ENCODE measurements at places on chromosomes 6 and 20.
A peak's percentile ranks its signal among the peaks of the same experiment; 100 is the strongest.

DNA sequence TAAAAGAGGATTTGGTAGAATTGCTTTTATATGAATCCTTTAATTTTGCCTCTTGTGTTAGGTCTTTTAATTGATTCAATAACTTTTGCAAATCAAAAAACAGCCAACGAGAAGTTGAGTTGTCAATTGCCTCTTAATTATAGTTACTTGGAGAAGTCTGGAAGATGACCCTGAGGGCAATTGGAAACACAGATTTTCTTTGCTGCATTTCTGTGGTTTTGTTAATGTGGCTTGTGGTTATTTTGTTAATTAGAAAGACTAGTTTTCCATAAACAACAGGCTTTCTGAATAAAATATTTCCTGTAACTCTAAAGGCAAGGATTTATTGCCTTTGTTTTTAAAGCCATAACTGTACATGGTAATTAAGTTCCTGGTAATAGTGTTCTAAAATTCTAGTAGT, 513.0 kb downstream of the EPHA7 start:
- DNase-seq, result no peak

GRCh38 chr6:23301556-23301955, 732.2 kb downstream of the HDGFL1 start:
- DNase-seq, result no peak

DNA sequence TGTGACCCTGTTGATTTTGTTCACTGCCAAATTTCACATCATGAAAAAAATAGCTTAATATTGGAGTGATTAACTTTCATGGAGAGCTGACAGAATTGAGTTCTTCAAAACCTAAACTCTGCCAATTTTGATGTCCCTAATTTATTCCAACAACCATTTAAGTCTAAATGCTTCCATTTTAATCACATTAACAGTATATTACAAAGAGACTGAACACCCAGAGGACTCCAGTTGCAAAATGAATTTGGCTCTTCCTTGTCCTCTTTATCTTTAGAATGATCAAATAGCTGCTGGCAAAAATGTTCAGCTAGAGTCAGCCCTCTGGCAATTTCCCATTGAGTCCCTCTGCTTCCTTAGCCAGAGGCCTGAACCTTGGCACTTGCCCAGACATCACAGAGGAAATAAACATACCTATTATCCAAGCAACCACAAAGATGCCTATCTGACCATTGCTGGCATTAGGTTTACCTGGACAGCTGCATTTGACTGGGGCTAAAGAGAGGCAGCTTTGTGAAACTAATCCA, 299.0 kb upstream of the STXBP5 start:
- DNase-seq, result no peak

- no peak for DNase-seq
These were observed 58.7 kb downstream of the OTOR start for GRCh38 chr20:16806886-16807285.

DNA sequence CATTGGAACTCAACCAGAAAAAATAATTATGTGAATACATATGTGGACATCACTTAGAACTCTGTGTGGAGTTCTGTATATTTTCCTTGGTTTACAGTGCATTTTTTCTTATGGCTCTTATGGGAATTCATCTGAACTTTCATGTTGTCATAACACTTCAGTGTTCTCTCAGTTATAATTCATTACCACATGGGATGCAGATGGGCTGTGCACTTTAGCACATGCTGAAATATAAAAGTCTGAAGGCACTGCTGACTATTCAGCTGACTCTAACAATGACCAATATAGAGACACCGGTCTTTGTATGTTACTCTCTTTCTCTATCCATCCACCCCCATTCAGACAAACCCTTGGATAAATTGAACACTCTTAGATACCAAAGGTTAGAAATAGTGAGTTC, 29.3 kb downstream of the GRIK2 start:
- no peak for DNase-seq

GRCh38 chr20:50652702-50653294, 38.5 kb downstream of the RIPOR3 start:
- peak; percentile 47 for DNase-seq

DNA sequence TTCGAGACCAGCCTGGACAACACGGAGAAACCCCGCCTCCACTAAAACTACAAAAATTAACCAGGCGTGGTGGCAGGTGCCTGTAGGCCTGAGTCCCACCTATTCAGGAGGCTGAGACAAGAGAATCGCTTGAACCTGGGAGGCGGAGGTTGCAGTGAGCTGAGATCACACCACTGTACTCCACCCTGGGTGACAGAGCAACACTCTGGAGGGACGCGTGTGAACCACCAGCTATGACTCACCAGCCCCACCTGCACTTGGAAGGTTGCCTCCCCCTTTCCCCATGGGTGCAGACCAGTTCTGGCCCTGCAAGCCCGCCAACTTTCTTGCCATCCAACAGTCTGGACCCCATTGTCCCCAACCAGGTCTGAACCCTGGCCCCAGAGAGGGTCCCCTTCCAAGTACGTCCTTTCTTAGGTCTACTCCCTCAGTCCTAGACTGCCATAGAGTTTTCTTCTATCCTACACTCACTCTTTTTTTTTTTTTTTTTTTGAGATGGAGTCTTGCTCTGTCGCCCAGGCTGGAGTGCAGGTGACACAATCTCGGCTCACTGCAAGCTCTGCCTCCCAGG, 29.2 kb downstream of the ATP9A start:
- DNase-seq, result no peak

DNA sequence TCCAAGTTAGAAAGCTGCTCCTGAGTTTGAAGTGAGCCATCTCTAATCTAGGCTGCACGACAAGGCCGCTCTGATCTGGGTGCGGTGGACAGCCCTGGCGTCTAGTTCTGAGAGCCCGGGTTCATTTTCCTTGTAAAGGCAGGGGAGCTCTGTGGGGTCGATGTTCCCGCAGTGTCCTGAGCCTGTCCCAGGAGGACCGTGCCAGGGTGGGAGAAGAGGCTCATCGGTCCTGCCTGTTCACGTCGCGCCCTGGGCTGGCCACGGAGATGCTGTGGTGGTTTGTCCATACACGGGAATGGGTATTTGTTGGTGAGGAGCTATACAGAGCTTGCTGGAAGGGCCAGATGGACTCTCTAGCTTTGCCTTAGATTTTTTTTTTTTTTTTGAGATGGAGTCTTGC, 27.0 kb downstream of the PSMG4 start:
- DNase-seq, result no peak

DNA sequence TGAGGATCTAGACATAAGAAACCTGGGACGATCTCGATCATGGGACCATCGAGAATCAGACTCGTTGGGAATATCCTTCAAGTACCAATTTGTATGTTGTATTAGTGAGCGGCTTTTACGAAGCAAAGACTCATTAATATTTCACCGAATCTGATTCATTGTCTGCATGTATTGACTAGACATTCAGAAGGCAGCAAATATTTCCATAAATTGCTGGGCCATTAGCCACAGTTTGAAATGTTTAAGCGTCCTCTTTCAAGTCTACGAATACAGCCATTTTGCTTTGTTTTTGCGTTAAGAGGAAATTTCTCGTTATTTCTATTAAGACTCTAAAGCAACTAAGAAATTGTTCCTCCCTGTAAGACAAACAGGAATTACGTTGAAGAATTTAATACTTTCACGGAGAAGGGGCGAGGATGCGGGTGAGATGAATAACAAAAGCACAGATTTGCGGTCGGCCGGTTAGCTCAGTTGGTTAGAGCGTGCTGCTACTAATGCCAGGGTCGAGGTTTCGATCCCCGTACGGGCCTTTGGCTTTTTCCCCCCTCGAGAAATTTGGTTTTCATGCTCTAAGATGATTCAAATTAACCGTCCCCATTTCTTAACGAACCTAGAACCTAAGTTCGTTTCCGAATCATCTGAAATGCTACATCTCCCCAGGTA, 18.5 kb downstream of the POM121L2 start:
- DNase-seq, result no peak

GRCh38 chr6:151239603-151240035, at the start of gene AKAP12:
AKAP12 (plus strand) TSS chr6:151239967; CDS start chr6:151240563, 596 bp downstream.
- DNase-seq, result no peak

DNA sequence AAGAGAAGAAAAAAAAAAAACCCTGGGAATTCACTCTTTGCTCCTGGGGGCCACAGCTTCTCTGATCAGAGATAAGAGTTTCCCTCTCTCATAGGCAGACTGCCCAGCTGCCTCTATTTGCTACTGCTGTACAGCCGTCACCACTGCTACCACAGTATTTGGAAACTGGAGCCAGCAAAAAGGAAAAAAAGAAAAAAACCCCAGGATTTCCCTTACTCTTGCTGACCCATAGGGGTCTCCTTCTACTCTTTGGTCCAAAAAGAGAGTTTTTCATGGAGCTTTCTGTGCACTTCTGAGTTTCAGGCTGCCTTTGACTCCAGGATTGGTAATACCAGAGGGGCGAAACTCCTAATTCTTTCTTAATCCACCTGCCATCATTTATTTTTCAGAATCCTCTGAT, 89.7 kb downstream of the MDGA1 start:
- DNase-seq, result no peak

- no peak for DNase-seq
These were observed 1.7 kb upstream of the EIF6 start for GRCh38 chr20:35286077-35286898.

DNA sequence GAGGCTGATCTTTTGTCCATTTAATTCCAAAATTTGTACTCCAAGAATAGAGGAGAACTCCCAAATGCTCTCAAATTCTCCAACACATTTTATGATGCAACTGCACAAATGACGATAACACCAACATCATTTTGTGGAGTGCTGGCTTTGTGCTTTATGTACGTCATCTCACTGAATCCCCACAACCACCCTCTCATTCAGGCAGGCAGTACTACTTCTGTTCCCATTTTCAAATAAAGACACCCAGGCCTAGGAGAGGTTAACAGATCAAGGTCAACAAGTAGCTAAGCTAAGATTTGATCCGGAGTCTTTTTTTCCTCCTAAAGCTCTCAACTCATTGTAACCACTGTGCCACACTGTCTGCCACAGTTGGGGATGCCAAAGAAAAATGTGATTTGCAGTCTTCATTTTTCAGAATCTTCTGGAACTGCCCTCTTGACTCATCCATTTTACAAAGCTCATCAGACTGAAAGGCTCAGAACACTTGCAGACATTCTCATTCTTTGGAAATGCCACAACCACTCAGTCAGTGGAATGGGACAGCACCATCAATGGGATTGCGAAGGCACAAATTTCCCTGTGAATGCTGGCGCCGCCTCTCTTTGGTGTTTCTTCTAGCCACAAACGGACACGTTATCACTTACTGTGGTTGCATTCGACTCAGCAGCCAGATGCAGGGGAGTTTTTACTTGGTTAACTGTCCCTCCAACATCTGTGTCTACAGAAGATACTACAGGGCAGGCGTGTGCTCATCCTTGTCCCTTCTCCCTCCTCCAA, 184.4 kb downstream of the GJA10 start:
- DNase-seq, result peak; percentile 35

- peak; percentile 90 for DNase-seq
These were observed 36.6 kb upstream of the HIVEP1 start for GRCh38 chr6:11975353-11975977.

GRCh38 chr6:154426997-154427396, 70.4 kb upstream of the IPCEF1 start:
- DNase-seq, result no peak

GRCh38 chr6:88763160-88763559, 200.3 kb downstream of the RNGTT start:
- DNase-seq, result peak; percentile 28

- DNase-seq, result no peak
These were observed 217.1 kb downstream of the SLC24A3 start for GRCh38 chr20:19429538-19429937.

Data from HL-60 (cell line).